NCI-H2081 (cell line): ENCODE measurements at places on chromosomes 6 and 20.
A peak's percentile ranks its signal among the peaks of the same experiment; 100 is the strongest.

DNA sequence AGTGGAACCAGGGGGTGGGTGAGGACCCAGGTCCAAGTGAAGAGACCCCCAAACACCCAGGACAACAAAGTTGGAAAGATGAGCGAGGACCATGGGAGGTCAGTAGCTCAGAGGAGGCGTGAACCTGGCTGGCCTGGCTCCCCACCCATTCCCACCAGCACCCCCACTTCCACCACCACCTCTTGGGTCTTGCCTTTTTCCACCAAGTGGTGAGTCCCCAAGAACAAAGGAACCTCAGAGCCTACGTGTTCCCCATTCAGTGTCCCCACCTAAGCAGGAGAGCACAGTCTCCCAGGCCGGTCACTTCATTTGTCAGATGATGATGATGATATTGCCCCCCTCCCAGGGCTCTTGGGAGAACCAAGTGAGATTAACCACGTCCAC lies 531 bp upstream of the VWA7 start:
- no peak for DNase-seq

GRCh38 chr6:166556863-166557322 lies 29.6 kb downstream of the RAMACL start:
- no peak for DNase-seq

GRCh38 chr6:38080889-38081288 lies 261.4 kb downstream of the ZFAND3 start:
- peak; percentile 17 for DNase-seq

DNA sequence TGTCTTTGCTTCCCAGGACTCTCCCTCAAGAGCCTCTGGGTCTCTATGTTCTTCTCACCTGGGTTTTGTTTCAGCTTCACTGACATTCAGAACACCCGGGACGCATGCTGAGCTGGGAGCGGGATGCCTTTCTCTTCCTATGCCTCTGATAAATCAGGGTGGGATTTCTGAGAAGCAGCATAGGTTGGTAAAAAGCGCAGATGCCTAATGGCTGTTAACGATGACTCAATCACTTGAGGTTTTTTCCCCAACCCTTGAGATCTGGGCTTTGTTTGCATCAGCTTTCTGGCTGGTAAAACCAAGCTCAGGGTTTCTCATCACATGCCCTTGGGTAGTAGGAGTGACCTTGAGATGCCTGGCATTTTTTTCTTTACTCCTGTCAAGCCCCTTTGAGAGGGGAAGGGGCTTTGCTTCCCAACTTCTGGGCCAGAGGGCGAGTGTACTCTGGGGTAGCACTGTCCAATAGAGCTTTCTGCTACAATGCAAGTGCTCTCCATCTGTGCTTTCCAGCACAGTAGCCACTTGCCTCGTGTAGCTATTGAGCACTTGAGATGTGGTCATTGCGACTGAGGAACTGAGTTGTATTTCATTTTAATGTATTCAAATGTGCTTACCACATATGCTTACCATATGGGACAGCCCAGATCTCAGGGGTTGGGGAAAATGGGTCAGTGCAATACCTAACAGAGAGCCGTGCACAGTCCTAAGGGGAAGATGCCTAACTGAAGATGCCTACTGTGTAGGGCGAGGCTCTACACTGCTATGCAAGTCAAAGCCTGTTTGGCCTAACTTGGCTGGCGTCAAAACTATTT lies 69.1 kb downstream of the PPP1R14C start:
- DNase-seq: no peak

GRCh38 chr6:163459007-163459406 lies 44.5 kb downstream of the QKI start:
- no peak for DNase-seq

DNA sequence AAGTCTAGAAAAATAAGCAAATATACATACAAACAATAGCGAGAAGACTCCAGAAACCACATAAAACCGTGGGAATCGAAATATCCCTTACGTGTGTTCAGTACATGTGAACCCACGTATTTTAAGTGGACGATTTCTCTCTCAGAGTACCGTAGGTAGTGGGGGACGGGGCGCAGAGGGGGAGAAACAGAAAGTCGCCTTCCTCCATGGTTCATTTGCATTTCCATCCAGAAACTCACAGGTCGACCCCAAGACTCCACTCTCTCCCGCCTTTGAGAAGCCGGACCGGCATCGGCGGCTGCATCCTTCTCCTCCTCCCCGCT lies 538 bp upstream of the ENPP1 start:
- DNase-seq: no peak

GRCh38 chr6:154352898-154353585 lies 3.6 kb downstream of the IPCEF1 start:
- no peak for DNase-seq

DNA sequence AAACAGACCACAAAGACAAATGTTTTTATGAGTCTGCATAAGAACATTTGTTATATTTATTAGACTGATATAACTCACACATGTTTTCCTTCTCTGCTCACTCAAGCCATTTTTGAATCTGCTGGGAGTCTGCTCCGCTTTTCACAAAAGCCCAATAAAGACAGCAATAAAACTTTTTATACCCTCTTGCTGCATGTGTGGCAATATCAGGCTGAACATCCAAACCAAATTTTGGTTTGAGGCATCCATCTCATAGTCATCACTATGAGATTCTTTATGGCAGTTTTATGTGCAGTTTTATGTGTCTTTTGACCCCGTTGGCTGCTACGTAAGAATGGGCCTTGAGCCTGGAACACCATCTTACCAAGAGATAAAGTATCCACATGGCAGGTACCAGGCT lies 1276.8 kb upstream of the ADGRB3 start:
- no peak for DNase-seq
